A549 treated with GW870086 at 1 μM for 4 hours (cell line): ENCODE measurements at places on chromosomes 2 and 18. TPM values are rescaled to one million over a fixed set of nuclear protein-coding genes. Genes with fewer than 3 reads are reported as not detected.

Gene ANKRD62
- total RNA-seq, result not detected in 5 replicates

Gene RNF138
- total RNA-seq, result 9.6 to 13.7 TPM (median 12.9 TPM) in 5 replicates

Gene LRPPRC
- total RNA-seq, result 82.3 to 114 TPM (median 96.5 TPM) in 5 replicates

Gene SLC40A1
- 1.7 to 2.2 TPM (median 2.0 TPM) in 5 replicates for total RNA-seq

Gene SLC39A6
- total RNA-seq, result 36.6 to 50.4 TPM (median 50.3 TPM) in 5 replicates

Gene UGT1A6
- 0.31 to 1.8 TPM (median 1.5 TPM) in 5 replicates for total RNA-seq

Gene TMEM37
- 0.98 to 1.9 TPM (median 1.6 TPM) in 5 replicates for total RNA-seq

Gene UGT1A10
- total RNA-seq, result 0.07 to 0.49 TPM (median 0.11 TPM) in 4 of 5 replicates, not detected in the other

Gene SPP2
- total RNA-seq, result not detected in 5 replicates

Gene DSC2
- total RNA-seq, result 0.65 to 1.3 TPM (median 1.1 TPM) in 5 replicates

Gene TMEM198
- 0.55 to 1.5 TPM (median 0.94 TPM) in 5 replicates for total RNA-seq

Gene APLF
- total RNA-seq, result 0.54 to 0.66 TPM (median 0.66 TPM) in 5 replicates
